Lower lobe of right lung (tissue), 2 donors: ENCODE measurements at places on chromosomes 5 and 9. TPM values are rescaled to one million over a fixed set of nuclear protein-coding genes. Genes with fewer than 3 reads are reported as not detected.

GRCh38 chr5:78404682-78405293, 44.4 kb downstream of the SCAMP1 start:
- H3K27ac ChIP-seq = no peak overlapping the region
- no peaks in the 10 kb centered on the region for H3K36me3 ChIP-seq
- peaks cover 16% of the 10 kb centered on the region for H3K4me1 ChIP-seq
- DNase-seq = no peak
- no peaks in the 10 kb centered on the region for H3K27me3 ChIP-seq
- no peak overlapping the region for H3K4me3 ChIP-seq

DNA sequence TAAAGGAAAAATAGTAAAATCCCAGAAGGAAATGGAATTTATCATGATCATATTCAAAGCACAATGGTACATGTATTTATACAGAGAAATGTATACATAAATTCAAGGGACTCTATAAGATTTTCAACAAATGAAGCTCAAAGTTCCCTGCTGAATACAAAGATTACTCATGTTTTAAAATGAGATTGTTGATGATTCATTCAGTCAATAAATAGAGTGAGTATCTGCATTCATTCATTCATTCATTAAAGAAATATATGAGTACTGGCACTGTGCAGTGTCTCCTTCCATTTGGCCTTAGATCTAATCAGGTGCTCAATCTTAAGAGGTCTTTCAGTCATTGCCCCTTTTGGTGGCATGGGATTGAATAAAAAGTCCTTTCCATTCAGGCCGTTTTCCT, 310.0 kb downstream of the KIAA0825 start:
- H3K27me3 ChIP-seq = no peaks in the 10 kb centered on the region
- H3K27ac ChIP-seq = no peak overlapping the region
- no peak for DNase-seq
- no peaks in the 10 kb centered on the region for H3K36me3 ChIP-seq

GRCh38 chr9:35859310-35859989, 10.8 kb downstream of the OR13J1 start:
- DNase-seq = no peak
- no peak overlapping the region for H3K27ac ChIP-seq
- no peaks in the 10 kb centered on the region for H3K4me1 ChIP-seq
- H3K27me3 ChIP-seq = no peaks in the 10 kb centered on the region

GRCh38 chr5:116145416-116145815, 60.6 kb downstream of the COMMD10 start:
- H3K36me3 ChIP-seq = no peaks in the 10 kb centered on the region
- no peak for DNase-seq
- no peak overlapping the region for H3K27ac ChIP-seq
- H3K4me3 ChIP-seq = no peak overlapping the region

- DNase-seq = no peak
- H3K27me3 ChIP-seq = no peaks in the 10 kb centered on the region
- no peak overlapping the region for H3K4me3 ChIP-seq
- peaks cover 6% of the 10 kb centered on the region for H3K4me1 ChIP-seq
- H3K36me3 ChIP-seq = no peaks in the 10 kb centered on the region
These were observed 10.9 kb downstream of the FYB1 start for GRCh38 chr5:39208471-39208870.

- peaks cover 4% of the 10 kb centered on the region for H3K27me3 ChIP-seq
- no peak overlapping the region for H3K27ac ChIP-seq
- peak; percentile 34 for DNase-seq
- H3K4me1 ChIP-seq = no peaks in the 10 kb centered on the region
- no peaks in the 10 kb centered on the region for H3K36me3 ChIP-seq
- no peak overlapping the region for H3K4me3 ChIP-seq
These were observed 7.9 kb downstream of the FCN1 start for GRCh38 chr9:134909511-134910481.

GRCh38 chr9:135050072-135050990, 37.1 kb upstream of the OLFM1 start:
- H3K27ac ChIP-seq = no peak overlapping the region
- H3K4me3 ChIP-seq = no peak overlapping the region
- peaks cover 4% of the 10 kb centered on the region for H3K27me3 ChIP-seq
- H3K36me3 ChIP-seq = no peaks in the 10 kb centered on the region
- peak; percentile 41 for DNase-seq

GRCh38 chr9:26833792-26834191, 58.8 kb downstream of the CAAP1 start:
- no peaks in the 10 kb centered on the region for H3K27me3 ChIP-seq
- no peaks in the 10 kb centered on the region for H3K4me1 ChIP-seq
- H3K27ac ChIP-seq = no peak overlapping the region
- no peak overlapping the region for H3K4me3 ChIP-seq
- H3K36me3 ChIP-seq = no peaks in the 10 kb centered on the region

GRCh38 chr9:12921621-12922020, 146.8 kb downstream of the LURAP1L start:
- no peak for DNase-seq
- H3K36me3 ChIP-seq = no peaks in the 10 kb centered on the region
- H3K27me3 ChIP-seq = no peaks in the 10 kb centered on the region
- no peak overlapping the region for H3K27ac ChIP-seq
- no peak overlapping the region for H3K4me3 ChIP-seq
- H3K4me1 ChIP-seq = peaks cover 16% of the 10 kb centered on the region

CTSV gene
- 0.32 TPM for total RNA-seq

NUTM2G gene
- not detected for total RNA-seq

DRD1 gene
- total RNA-seq = 0.62 TPM

ANKRD18A gene
- 4.3 TPM for total RNA-seq

GDA gene
- total RNA-seq = 0.30 TPM
